RWPE2 (cell line): ENCODE measurements at places on chromosomes 6 and 20.

DNA sequence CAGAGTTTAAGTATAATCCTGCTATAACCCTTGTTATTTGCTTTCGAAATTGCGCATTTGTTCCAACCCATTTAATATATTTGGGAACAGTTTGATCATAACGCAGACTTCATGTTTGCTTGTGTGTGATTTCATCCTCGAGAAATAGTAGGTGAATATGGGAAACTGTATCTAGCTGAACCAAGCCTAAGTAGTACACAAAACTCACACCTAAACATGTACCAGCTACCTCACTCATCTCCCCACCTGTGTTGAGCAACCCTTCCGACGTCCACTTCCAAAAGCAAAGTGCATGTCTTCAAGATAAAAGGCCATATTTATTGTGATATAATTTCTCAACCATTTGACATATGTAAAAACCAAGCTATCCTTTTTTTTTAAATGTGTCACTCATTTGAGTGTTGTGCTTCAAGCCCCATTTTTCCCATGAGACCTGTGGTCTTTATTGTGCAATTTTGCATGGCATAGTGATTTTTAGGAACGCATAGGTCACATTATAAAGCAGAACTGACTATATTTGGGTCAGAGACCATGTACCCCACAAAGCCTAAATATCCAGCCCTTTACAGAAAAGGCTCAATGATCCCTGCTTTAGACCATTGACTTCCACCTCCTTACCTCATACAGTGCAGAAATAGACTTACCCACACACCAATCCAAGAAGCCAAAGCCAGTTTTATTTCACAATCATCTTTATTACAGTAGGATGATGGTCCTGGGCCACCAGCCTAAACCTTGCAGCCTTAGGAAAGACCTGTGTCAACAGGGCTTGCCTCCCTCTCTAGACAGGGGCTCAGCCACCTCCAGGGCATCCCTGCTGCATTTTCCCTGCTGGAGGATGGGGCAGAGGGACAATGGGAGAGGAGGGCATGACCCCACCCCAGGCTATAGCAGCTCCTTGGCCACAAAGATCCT lies 7.1 kb downstream of the CCND3 start:
- H3K27me3 ChIP-seq: no peaks in the 10 kb centered on the region
- peaks cover 3% of the 10 kb centered on the region for H3K4me1 ChIP-seq
- H3K27ac ChIP-seq: peak overlapping the region; percentile 7
- no peak overlapping the region for H3K4me3 ChIP-seq
- H3K36me3 ChIP-seq: peaks cover 78% of the 10 kb centered on the region

GRCh38 chr6:122623279-122623678 lies 13.1 kb downstream of the PKIB start:
- H3K27ac ChIP-seq: no peak overlapping the region
- DNase-seq: no peak
- no peaks in the 10 kb centered on the region for H3K27me3 ChIP-seq
- H3K36me3 ChIP-seq: no peaks in the 10 kb centered on the region
- H3K4me1 ChIP-seq: peaks cover 5% of the 10 kb centered on the region
- H3K4me3 ChIP-seq: no peak overlapping the region

GRCh38 chr20:7792150-7792869 lies 147.9 kb downstream of the HAO1 start:
- no peaks in the 10 kb centered on the region for H3K27me3 ChIP-seq
- H3K36me3 ChIP-seq: no peaks in the 10 kb centered on the region
- peak overlapping the region; percentile 1 for H3K27ac ChIP-seq
- no peak overlapping the region for H3K4me3 ChIP-seq
- H3K4me1 ChIP-seq: peaks cover 4% of the 10 kb centered on the region

GRCh38 chr20:24443436-24443835 lies 26.0 kb upstream of the SYNDIG1 start:
- DNase-seq: no peak
- H3K36me3 ChIP-seq: no peaks in the 10 kb centered on the region

DNA sequence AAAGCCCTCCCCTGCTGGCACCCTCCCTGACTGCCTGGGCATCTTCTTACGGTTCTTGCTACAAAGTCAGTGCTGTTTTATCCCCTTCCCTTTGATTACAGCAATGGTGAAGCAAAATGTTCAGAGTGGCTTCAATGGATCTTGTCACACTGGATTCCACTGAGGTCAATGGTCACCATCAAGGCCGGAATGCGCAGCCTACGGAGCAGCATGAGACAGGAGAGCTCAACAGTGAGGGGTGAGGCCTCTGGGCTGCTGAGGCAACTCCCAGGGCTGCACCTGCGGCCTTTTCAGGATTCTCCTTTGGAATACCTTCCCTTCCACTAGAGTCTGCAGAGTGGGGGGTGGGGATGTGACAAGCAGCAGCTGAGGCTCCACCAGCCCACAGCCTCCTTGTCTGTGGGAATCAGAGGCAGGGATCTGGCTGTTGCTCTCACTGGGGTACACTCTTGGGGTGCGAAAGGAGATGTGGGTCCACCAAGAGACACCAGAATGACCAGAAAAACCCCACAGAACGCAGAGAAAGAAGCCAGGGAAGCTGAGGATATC lies 40.4 kb upstream of the EMILIN3 start:
- no peak for DNase-seq
- H3K27ac ChIP-seq: no peak overlapping the region
- H3K4me3 ChIP-seq: no peak overlapping the region
- H3K36me3 ChIP-seq: peaks cover 57% of the 10 kb centered on the region

GRCh38 chr6:54008589-54008988 lies 102.7 kb upstream of the MLIP start:
- H3K27me3 ChIP-seq: no peaks in the 10 kb centered on the region
- H3K36me3 ChIP-seq: no peaks in the 10 kb centered on the region
- no peak for DNase-seq
- H3K4me3 ChIP-seq: no peak overlapping the region
- H3K27ac ChIP-seq: no peak overlapping the region

DNA sequence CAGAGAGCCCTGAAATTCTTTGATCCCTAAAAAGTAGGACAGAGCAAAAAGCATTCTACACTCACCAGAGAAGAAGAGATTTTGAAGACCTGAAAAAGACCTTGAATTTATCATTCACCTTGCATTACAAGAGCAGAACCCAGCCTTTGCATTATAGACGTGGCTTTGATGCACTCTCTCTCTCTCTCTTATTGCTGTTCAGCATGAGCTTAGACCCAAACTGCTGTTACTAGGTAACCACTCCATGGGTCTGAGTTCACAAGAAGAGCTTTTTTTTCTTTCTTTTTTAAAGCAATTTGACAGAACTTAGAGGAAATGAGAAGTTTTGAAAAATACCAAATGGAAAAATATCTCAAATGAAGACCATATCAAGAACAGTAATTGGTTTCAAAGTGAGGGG lies 44.4 kb downstream of the COL9A1 start:
- no peaks in the 10 kb centered on the region for H3K4me1 ChIP-seq
- H3K27me3 ChIP-seq: peaks cover 5% of the 10 kb centered on the region
- no peak overlapping the region for H3K27ac ChIP-seq
- H3K4me3 ChIP-seq: no peak overlapping the region

GRCh38 chr20:37927410-37928095 lies 24.6 kb downstream of the VSTM2L start:
- no peak overlapping the region for H3K27ac ChIP-seq
- no peaks in the 10 kb centered on the region for H3K36me3 ChIP-seq
- no peaks in the 10 kb centered on the region for H3K4me1 ChIP-seq
- H3K4me3 ChIP-seq: no peak overlapping the region

GRCh38 chr20:13507646-13508045 lies 131.1 kb downstream of the TASP1 start:
- no peaks in the 10 kb centered on the region for H3K36me3 ChIP-seq
- no peak for DNase-seq
- no peak overlapping the region for H3K27ac ChIP-seq
- H3K27me3 ChIP-seq: no peaks in the 10 kb centered on the region
- no peaks in the 10 kb centered on the region for H3K4me1 ChIP-seq
- no peak overlapping the region for H3K4me3 ChIP-seq

DNA sequence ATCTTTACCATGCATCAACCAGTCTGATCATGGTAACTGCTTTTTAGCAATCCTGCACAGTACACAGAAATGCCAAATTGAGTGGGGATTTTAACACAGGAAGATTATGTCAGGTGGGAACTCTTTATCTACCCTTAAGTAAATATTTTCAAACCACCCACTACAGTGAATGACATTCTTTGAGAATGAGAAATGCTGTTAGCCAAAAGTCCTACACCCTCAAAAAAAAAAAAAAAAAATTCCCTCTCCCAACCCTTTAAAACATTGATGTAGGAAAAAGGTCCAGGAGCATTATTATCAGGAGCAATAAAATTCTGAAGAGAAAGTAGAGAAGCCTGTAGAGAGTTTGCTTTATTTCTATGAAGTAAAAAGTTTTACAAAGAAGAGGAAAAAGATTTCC lies 307.2 kb upstream of the THEMIS start:
- H3K4me1 ChIP-seq: peaks cover 22% of the 10 kb centered on the region
- no peak for DNase-seq
- peak overlapping the region; percentile 51 for H3K27ac ChIP-seq
- no peaks in the 10 kb centered on the region for H3K27me3 ChIP-seq
- H3K36me3 ChIP-seq: 0 out of 2 replicates have a peak, but pooled peaks cover 6% of the 10 kb centered on the region
- H3K4me3 ChIP-seq: no peak overlapping the region

DNA sequence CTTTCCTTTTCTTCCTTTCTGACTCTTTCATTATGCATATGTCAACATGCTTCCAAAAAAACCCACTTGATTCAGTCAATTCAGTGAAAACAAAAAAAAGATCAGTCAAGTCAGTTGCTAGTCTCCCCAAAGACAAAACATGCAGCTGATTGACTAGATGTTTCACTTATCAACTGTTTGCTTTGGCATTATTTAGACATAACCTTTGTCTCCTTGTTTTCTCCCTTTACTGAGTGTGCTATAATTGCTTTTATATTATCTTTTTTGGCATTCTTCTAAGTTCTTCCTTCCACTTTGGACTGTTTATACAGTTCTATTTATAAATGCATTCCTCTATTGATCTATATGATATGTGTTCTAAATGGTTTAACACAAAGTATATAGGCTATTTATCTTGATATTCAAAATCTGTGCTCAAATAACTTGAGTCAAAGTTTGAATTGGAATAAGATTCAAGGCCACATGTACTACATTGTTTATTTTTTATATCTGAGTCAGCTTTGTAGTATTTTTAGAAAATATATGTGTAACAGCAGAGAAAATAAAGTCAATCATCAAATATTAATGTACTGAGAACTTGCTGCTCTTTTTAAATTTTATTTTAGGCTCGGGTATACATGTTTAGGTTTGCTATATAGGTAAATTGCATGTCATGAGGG lies 260.5 kb downstream of the CENPW start:
- no peaks in the 10 kb centered on the region for H3K4me1 ChIP-seq
- H3K27me3 ChIP-seq: no peaks in the 10 kb centered on the region
- no peak overlapping the region for H3K4me3 ChIP-seq
- H3K27ac ChIP-seq: no peak overlapping the region

DNA sequence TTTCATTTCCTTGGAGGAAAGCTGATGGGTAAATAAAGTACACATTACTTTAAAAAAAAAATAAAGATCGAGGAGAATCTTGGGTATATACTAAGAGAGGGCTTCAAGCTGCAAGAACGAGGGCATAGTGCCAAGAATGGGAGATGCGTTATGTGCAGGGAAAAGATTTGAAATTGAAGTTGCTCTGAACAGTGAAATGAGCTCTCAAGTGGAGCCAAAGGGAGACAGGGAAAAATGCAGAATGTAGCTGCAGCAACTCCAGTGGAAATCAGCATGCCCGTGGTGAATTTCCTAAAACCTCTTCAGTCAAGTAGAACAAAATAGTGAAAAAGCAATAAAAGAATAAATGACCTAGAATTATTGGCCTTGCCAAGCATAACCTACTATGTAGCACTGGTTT lies 11.4 kb upstream of the COL9A1 start:
- H3K36me3 ChIP-seq: no peaks in the 10 kb centered on the region
- peaks cover 90% of the 10 kb centered on the region for H3K27me3 ChIP-seq
- DNase-seq: no peak
- no peaks in the 10 kb centered on the region for H3K4me1 ChIP-seq
- no peak overlapping the region for H3K4me3 ChIP-seq

DNA sequence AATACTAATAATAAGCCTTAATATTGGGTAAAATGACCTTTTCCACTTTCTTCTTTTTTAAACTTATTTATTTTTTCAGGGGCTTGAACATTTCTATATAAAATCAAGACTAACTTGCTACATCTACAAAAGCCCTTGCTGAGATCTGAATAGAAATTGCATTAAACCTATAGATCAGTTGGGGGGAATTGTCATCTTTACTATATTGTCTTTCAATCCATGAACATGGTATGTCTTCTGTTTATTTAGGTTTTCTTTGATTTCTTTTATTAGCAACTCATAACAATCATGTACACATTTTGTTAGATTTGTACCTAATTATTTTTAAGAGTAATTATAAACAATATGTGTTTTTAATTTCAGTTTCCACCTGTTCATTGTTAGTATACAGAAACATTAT lies 96.4 kb upstream of the SLC22A23 start:
- no peak overlapping the region for H3K4me3 ChIP-seq
- H3K27ac ChIP-seq: no peak overlapping the region
- no peak for DNase-seq
- no peaks in the 10 kb centered on the region for H3K4me1 ChIP-seq
- no peaks in the 10 kb centered on the region for H3K36me3 ChIP-seq
- H3K27me3 ChIP-seq: no peaks in the 10 kb centered on the region

- peaks cover 30% of the 10 kb centered on the region for H3K4me1 ChIP-seq
- H3K27ac ChIP-seq: peak overlapping the region; percentile 54
- H3K4me3 ChIP-seq: no peak overlapping the region
- no peaks in the 10 kb centered on the region for H3K27me3 ChIP-seq
Observed at GRCh38 chr20:4451487-4452081, 270.1 kb upstream of the PRND start.

- no peaks in the 10 kb centered on the region for H3K27me3 ChIP-seq
- peaks cover 17% of the 10 kb centered on the region for H3K4me1 ChIP-seq
- H3K4me3 ChIP-seq: no peak overlapping the region
- H3K36me3 ChIP-seq: no peaks in the 10 kb centered on the region
- no peak overlapping the region for H3K27ac ChIP-seq
Observed at GRCh38 chr20:17501701-17502100, 29.5 kb downstream of the BFSP1 start.

DNA sequence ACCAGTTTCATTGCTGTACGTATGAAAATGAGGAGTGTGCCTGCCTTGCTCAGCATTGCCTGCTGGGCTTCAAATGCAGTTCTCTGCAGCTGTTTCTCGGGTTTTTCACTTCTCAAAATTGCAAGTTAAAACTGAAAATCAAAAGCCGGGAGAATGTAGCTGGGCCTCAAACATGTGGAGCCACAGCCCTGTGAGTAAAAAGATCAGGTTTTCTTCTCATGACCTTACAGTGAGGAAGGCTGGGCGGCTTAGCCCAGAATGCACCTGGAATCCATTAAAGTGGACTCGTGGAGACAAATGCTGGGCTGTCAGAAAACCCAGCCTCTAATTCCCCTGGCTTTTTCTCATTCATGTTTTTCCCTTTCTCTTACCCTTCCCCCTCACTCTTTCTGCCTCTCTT lies 34.4 kb downstream of the DSE start:
- DNase-seq: no peak
- H3K4me3 ChIP-seq: no peak overlapping the region
- no peak overlapping the region for H3K27ac ChIP-seq
- H3K4me1 ChIP-seq: peaks cover 16% of the 10 kb centered on the region
- H3K27me3 ChIP-seq: no peaks in the 10 kb centered on the region
- peaks cover 30% of the 10 kb centered on the region for H3K36me3 ChIP-seq

GRCh38 chr20:53833333-53834061 lies 236.9 kb downstream of the BCAS1 start:
- no peaks in the 10 kb centered on the region for H3K27me3 ChIP-seq
- H3K36me3 ChIP-seq: no peaks in the 10 kb centered on the region
